ENCODE measurements at places on chromosomes 16 and 17.

DNA sequence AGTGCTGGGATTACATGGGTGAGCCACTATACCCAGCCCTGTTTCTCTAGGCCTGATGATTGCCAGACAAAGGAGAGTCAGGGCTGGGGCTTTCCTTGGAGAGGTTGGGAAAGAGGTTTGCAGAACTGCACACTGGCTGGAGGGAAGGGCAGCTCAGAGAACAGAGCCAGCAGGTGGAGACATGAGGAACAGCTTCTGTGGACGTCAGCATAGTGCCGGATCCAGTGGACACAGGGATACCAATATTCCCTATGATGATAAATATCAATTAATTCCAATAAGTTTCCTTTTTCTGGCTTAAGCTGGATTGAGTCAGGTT is 43.2 kb upstream of the SCNN1B start:
- DNase-seq = no peak

DNA sequence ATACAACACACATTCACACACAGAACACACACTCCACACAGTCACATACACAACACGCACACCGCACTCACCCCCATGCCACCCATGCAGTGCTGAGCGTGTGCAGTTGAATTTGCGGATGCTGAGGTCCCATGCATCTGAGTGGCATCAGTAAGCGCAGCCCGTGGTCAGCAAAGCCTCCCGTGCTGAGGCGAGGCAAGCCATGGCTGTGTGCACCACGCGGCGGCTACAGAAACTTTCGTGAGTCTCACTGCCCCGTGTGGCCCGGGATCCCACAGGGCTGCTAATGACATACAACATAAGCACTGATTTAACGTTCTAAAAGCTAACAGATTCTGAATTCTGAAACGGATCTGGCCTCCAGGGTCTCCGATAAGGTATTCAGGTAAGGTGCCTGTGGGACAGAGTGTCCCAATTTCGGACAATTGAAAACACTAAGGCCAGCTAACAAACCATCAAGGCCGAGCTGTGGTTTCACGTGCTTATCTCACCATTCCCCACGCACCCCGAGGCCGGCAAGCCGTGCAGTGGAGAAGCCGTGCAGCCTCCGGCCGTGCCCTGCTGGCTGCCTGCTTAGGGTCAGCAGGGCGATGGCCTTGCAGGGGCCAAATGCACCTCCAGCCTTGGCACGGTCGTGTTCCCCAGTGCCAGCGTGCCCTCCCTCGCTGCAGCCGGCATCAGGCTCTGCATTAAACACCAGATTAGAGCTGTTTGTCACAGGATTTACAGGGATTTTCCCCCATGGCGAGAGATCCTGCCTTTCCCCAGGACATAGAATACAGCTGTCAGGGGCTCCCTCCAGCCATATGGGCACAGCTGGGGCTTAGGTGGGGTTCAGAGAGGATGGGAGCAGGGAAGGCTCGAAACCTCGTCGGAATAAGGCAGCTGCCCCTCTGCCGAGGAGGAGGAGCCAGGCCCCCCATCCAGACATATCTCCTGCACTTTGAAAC is 191.7 kb downstream of the C16orf95 start:
- no peak for DNase-seq

DNA sequence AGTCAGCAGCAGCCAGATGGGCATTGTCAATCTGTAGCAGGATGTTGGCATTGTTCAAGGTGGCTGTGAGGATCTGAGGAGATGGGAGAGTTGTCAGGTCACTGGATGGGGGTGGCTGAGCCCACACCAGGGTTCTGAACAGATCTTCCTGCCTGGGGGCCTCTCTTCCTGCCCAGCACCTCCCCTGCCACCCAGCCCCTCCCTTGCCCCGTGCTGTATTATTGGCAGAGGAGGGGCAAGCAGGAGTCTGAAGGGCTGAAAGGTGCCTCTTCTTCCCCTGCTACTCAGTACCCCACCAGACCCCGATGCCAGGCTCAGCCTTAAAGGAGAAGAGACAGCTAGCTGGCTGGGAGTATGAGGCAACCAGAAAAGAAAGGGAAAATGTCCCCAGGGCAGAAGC is 93.0 kb downstream of the GOSR1 start:
- no peak for DNase-seq

DNA sequence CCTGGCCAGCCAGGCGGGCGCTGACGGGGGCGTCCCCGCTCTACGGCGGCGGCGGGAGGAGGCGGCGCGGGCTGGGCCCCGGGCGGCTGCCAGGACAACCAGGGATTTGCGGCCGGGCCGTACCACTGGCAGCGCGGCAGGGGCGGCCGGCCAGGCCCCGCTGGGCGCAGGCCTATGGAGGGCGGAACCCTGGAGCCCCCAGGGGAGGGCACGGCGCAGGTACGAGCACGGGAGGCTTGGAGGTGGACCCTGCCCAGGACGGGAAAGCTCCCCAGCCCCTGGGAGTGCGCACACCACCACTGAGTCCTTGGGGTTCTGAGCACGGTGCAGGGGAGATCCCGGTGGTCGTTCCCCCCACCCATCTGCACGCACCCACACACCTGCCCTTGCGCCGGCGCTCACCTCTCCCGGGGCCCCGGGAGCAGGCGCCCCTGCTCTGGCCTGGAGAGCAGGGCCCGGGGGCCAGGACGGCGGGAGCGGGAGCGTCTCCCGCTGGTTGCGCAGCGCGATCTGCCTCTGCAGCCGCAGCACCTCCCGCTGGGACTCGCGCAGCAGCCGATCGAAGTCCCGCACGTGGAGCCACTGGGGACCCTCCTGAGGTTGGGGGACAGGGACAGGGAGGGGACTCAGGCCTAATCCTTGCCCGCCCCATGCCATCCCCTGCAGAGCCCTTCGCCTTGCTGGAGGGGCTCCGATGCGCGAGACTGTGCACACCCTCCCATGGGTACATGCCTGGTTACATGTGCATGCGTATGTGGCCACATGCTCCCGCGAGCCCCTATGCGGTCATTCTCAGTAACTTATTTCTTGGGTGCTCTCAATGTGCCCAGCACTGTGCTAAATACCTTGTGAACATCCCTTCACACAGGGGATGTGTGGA is 3.9 kb downstream of the TSPOAP1 start:
- no peak for DNase-seq

DNA sequence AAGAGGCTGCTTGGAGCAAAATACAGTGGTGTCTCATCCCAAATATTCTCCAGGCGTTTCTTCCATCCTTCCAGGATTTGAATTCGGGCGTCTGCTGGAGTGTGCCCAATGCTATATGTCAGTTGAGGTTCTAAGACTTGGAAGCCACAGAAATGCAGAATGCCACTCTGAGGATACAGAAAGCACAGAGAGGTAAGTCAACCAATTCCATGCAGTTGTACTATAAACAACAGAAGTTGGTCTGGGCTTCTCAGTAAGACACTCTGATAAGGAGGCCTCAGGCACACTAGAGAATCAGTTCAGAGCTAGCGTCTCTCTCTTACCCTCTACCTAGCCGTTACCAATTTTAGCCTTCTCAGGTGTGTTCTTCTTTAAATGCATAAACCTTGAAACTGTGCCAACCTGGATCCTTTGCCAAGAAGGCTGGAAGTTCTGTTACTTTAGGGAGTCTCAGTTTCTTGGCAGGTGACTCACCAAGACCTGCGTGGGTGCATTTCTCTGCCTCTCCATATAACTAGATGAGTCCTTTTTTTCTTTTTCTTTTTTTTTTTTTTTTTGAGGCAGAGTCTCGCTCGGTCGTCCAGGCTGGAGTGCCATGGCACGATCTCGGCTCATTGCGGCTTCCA is 15.1 kb downstream of the NQO1 start:
- no peak for DNase-seq

GRCh38 chr16:11245988-11246387 is 10.0 kb downstream of the SOCS1 start:
- DNase-seq = no peak

All from activated CD8-positive, alpha-beta memory T cell treated with anti-CD3 and anti-CD28 coated beads for 4 hours (primary cell).